ENCODE measurements at places on chromosomes 13 and 19.
A peak's percentile ranks its signal among the peaks of the same experiment; 100 is the strongest.

- DNase-seq = no peak
Observed at GRCh38 chr13:41463838-41464602, 6.7 kb downstream of the RGCC start.

- DNase-seq = no peak
Observed at GRCh38 chr19:10562609-10563008, 3.2 kb downstream of the KRI1 start.

DNA sequence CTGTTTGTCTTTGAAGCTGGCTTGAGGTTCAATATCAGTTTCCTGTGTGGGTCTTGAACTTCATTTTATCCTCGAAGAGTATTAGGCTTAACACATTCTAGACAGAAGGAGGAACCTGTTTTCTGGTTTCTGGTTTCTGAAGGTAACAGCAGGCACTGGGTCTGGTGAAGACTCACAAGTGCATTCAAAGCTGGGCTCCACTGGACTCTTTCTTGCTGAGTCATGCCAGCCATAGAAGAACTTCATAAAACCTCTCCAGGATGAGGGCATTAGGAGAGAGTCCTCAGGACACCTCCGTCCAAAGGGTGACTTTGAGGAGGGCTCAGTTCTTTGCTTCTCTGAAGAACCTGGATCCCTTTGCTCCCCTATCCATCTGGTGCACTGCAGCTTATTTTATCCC, 668.6 kb upstream of the SLC10A2 start:
- DNase-seq = no peak

DNA sequence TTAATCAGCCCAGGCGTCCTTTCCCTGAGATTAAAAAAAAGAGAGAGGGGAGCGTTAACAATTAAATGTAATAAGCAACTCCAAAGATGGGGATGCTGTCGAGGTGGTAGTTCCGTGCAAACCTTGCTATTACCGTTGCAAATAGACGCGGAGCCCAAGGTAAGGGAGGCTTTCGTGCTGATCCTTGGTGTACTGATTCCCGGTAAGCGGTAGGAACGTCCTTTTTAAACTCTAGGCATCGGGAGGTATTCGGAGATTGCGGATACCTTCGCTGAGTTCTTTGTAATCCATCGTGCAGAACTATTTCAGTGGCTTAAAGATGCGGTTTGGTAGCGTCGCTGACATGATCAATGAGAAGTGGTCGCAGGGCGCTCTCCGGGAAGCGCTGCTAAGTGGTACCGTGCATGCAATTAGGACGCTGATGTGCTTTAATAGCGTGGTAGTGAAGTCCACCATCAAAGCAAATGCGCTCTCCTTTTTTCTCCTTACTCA, 3.1 kb downstream of the SLITRK5 start:
- no peak for DNase-seq

DNA sequence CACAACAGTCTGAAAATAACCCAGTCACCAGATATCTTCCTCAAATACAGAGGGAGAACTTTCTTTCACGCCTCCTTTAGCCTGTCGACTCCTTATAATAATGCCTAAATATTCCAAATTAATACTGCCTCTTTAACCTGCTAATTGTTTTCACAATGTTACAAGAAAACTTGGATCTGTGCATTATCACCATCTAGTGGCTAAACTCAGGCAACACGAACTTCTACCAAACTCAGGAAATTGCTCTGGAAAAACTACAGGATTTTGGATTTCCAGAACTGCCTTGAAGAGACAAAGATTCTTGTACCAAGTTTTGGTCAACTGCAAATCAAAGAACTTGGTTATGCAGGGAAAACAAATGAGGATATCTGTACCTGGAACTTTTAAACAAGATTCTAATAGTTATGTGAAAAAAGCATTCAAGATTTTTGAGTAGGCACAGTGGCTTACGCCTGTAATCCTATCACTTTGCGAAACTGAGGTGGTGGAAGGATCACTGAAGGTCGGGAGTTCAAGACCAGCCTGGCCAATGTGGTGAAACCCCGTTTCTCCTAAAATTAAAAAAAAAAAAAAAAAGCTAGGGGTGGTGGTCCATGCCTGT, 10.8 kb downstream of the CLN5 start:
- DNase-seq = no peak

DNA sequence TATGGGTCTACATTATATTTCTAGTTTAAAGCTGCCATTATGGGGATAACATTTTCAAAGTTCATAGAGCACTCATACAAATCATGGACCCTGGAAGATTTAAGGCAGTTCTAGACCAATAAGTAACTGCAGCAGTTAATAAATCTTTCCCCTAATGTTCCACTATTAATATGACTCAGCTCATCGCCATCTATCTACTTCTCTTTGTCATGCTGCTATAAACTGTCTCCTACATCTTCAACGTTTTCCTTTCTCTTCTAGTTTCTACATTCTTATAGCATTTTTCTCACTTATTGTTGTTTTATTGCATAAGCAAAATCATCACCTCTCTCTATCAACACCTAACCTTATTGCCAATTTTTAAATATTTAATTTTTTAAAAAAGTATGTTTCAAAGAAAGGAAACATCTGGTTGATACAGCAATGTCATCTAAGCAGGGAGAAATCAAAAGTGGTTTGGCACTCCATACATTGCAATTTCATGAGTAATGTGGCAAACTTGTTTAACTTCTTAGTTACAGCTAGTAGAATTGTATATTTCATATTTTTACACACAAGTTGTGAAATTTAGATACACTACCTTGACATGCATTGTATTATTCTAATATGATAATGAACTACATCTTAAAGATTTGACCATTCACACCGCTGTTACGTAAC, 1500.4 kb upstream of the MIR17HG start:
- no peak for DNase-seq

DNA sequence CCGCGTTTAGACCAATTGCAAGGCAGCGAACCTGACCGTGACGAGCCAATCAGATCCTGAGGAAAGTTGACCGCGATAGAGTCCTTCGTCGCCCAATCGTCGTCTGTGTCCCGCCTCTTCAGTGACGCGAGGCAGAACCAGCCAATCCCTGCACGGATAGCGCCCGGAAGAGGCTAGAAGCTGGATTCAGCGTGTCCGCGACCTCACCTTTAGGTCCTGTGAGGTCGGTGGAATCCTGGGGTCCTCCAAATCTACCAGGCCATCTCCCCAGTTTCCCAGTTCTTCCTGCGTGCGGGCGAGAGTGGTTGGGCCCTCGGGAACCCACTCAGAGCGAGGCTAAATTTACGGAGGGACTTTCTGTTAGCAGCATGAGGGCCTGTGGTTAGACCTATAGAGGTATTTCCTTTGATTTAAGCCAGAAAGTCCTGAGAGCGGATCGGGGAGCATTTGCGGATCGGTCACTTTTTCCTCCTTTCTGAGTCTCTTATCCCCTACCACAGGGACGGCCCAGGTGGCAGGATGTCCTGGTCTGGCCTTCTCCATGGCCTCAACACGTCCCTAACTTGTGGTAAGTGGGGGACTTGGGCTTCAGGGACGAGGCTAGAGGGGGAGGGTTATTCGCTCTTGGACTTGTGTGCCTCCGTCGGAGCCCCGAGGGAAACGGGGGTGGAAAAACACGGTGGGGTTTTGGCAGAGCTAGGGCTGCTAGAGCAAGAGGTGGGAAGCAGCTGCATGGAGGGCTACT, at the start of gene MRPS12:
Gene MRPS12 (plus strand): TSS at position 169 of the 745 bp plus-strand sequence. CDS start 351 bp downstream, at position 520.
- peak; percentile 99 for DNase-seq

- DNase-seq = no peak
Observed at GRCh38 chr13:43266936-43267615, 243.7 kb downstream of the DNAJC15 start.

GRCh38 chr19:39731685-39732084, 6.1 kb downstream of the CLC start:
- no peak for DNase-seq

GRCh38 chr19:18886972-18887371, 9.0 kb downstream of the CERS1 start:
- no peak for DNase-seq

- no peak for DNase-seq
Observed at GRCh38 chr13:32824675-32825074, 191.5 kb upstream of the KL start.

DNA sequence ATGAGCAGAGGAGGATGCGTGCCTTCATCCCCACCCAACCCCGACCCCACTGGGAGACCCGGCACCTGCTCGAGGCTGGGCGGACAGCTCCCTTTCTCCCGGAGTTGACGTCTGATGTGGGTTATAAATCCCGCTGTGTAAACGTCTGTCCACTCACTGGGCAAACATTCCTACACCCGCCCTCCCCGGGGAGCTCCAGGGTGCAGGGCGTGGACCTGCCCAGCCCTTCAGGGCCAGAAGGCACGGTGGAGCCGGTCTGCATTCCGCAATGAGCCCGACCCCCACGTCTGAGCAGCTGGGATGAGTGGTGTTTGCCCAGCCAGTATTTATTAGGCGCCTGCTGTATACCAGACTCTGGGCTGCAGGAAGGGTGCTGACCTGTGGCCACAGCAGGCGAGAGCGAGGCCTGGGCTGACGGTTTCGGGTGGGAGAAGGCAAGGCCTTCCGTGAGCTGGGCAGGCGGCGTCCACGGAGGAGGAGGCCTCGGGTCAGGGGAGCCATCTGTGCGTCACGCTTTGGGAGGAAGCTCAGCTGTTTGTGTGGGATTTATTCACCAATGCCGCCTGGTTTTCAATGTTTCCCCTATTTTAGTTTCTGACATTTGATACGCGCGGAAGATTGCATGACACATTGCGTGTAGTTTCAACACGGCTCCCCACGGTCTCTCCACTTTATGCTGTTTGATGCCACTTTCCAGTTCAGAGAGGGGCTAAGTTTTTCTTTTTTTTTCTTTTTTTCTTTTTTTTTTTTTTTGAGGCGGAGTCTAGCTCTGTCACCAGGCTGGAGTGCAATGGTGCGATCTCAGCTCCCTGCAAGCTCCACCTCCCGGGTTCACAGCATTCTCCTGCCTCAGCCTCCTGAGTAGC, 2.0 kb downstream of the MISP start:
- DNase-seq = peak; percentile 75

DNA sequence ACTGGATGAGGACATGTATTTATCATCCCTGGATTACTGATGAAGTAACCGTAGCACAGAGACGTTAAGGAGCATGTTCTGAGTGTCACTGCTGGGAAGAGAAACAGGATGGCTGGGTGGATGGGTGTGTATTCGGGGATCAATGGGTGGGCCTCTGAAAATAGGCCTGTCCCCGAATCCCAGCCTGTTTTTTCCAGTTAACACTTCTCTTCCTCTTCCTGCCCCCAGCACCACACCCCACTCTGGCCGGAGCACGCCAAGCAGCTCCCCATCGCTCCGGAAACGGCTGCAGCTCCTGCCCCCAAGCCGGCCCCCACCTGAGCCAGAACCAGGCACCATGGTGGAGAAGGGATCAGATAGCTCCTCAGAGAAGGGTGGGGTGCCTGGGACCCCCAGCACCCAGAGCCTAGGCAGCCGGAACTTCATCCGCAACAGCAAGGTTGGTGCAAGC, 8.8 kb downstream of the GRAMD1A start:
- no peak for DNase-seq

GRCh38 chr13:41955605-41956004, 5.3 kb downstream of the VWA8 start:
- peak; percentile 73 for DNase-seq

DNA sequence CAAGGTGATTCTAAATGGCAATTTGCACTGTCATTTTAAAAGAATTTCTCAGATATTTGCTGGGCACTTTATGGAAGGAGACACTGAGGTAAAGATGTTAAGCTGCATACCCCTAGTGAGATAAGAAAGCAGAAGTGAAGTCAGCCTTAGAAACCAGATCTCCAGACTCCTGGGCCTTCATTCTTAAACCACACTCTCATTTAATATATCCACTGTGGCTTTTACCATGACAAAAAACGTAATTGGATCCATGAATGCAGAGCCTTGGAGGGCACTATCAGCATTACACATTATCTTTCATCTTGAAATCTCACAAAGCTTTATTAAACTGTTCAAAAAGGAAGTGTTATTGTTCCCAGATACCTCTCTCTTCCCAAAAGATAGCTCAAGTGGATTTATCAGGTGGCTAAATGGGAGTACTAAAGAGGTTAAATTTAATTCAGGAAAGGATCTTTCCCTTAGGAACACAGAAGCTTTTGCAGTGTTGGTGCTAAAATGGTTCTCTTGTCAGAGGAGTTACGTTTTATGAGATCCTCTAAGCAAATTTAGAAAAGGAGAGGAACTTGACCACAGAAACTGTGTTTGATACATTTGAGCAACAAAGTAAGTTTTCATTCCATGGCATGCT, 1060.4 kb downstream of the EFNB2 start:
- DNase-seq = no peak

- no peak for DNase-seq
Observed at GRCh38 chr19:39386557-39386956, 4.3 kb downstream of the PAF1 start.

DNA sequence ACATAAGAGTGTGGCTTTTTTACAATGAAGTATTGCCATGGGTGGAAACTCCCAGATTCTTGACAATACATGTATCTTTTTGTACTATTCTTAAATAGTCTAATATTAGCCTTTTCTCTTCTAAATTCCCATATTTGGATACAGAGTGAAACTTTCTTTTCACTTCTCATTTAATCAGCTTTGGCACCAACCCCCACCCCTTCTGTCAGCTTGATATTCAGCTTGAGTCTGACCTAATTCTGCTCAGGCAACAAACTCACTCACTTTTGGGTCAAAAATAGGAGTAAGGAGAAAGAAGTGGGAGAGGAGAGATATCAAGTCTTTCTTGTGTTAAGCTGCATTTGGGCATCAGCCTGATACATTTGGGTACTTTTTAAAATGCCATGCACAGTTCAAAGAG, 397.5 kb downstream of the COG6 start:
- no peak for DNase-seq

DNA sequence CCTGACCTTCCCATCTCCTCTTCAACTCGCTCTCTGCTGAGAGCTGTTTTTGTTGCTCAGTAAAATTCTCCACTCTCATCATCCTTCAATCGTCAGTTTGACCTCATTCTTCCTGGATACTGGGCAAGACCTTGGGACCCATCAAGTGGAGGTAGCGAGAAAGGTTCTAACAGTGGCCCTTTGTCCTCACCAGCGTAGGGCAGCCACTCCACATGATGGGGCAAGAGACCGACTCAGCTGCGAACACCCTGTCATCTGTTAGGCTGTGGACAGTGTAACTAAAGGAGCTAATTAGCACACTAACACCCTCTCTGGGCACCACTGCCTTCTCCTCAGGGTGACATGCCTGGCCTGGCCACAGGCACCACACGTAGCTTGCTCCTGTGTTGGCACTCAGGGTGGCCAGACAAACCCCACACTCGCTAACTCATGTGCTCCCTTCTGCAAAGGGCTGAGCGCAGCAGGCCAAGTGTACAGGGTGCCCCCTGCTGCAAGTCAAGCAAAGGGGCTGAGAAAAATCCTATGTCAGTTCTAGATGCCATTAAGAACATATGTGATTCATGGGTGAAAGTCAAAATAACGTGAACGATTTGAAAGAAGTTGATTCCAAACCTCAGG, 1216.0 kb downstream of the SLITRK5 start:
- no peak for DNase-seq

GRCh38 chr13:81721400-81721799, 1380.5 kb upstream of the SPRY2 start:
- no peak for DNase-seq

GRCh38 chr13:83761631-83762030, 120.6 kb downstream of the SLITRK1 start:
- no peak for DNase-seq

Measured in CD14-positive monocyte (primary cell).